ENCODE measurements at places on chromosomes 2 and 18.

DNA sequence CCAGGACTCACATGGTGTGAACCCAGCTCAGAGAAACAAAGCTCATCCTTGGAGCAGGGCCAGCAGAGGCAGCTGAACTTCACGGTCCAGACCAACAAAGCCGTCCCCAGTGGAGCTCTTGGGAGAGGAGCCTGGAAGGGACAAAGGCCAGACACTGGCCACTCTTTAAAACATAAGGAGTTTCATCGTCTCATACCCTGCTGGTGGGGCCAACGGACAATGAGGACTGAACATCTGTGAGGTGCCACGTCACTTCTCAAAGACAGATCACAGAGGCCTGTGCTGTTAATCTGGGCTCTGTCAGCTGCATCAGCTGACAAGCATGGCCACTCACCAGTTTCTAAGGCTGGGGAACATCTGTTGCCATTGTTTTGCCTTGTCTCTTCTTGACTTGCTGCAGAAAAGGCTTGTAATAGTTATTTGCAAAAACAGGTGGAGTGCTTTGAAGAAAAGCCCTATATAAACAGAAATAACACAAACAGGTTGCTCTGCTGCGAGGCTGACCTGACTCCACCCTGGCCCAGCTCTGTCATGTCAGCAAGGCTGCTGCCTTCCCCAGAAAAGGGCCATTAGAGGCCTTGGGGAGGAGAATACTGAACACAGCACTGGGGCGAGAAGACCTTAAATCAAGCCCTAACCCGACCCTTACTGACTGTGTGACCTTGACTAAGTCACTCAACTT, 68.1 kb upstream of the DAPL1 start:
- DNase-seq = peak; percentile 9

GRCh38 chr2:240926516-240927389, 20.6 kb downstream of the CROCC2 start:
- no peak for DNase-seq

- DNase-seq = no peak
Observed at GRCh38 chr2:36541891-36542595, 55.9 kb downstream of the FEZ2 start.

DNA sequence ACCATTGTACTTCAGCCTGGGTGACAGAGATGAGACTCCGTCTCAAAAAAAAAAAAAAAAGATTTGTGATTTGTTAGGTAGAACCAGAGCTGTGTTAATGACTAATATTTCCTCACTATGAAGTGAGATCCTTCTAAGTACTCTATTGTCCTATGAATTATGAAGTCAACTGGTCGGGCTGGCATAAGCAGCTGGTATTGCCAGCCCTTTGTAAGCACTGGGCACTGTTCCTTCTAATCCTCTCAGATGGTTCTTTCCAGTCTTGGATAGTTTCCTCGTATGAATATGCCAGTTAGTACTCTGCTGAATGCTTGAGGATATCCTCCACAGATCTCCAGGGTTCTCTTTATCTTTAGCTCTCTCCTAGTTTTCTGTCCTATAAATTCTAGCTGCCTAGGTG, 223.1 kb upstream of the SP5 start:
- DNase-seq = no peak

- no peak for DNase-seq
Observed at GRCh38 chr18:21857871-21858270, 117.3 kb downstream of the MIB1 start.

DNA sequence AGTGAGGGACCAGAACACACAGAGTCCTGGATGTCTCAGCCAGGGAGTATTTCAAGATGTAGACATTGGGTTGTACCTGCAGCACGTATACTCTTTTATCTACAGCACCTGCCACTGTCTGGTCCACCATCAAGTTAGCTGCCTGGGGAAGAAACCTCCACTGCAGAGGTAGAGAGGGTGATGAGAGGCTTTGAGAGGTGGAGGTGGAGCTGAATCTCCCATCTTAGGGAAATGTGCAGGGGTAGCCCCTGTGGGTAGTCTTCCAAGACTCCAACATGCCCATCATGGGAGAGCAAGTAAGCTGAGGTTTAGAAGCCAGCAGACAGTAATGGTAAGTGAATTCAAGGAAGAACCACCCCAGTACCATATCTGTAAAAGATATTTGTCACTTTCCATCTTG, 93.3 kb upstream of the CELF4 start:
- DNase-seq = no peak

- DNase-seq = no peak
Observed at GRCh38 chr2:42878581-42878980, 86.2 kb upstream of the HAAO start.

GRCh38 chr2:44167311-44167907, 1.3 kb upstream of the PPM1B start:
- DNase-seq = no peak

DNA sequence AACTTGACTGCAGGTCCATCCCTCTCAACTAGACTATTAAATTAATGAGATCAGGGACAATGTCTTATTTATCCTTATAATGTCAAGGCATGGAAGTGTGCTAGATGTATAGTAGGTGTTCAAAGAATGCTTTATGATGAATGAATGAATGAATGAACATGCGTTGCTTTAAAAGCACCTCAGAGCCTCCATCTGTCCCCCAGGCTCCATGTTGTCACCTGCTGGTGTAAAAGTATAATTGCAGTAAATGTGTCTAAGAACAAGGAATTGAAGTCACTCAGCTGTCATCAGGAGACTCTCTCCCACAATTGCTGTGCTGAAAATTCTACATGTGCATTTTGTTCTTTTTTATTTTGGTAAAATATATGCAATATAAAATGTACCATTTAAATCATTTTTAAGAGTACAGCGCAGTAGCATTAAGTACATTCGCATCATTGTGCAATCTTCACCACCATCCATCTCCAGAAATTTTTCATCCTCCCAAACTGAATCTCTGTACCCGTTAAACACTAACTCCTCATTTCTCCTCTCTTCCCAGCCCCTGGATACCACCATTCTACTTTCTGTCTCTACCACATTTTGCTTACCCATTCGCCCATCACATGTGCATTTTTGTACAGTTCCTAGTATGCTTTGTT, 52.6 kb downstream of the GNAL start:
- no peak for DNase-seq

DNA sequence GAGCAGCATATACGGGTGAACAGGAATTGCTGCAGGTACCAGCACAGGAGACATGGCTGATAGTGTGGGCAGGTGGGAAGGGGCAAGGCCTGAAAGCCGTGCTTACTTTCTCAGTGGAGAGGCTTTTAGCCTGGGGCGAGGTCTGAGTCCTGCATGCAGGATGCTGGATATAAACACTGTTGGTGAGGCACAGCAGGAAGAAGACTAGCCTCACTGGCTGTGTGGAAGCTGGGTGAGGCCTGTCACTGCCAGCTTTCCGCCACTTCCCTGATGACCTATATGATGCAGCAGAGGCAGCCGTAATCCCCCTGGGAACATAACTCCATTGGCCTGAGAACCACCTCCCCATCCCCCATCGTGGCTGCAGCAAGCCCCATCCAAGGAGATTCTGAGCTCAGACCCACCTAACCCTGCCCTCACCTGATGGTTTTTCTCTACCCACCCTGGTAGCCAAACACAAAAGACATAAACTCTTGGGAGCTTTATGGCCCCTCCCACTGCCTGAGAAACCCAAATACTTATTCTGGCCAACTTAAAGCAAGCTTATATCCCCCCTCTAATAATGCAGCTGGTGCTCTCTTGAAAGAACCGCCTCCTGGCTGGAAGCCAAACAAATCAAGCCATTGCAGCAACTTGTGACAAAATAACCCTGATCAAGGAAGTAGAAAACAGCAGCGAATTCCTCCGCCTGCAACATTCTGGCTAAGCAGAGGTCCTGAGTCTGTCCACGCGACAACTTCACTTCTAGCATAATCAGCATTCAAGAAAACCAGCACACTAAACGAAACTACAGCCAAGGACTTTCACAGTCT, 54.6 kb upstream of the DSC1 start:
- DNase-seq = no peak

- no peak for DNase-seq
Observed at GRCh38 chr18:13366131-13366530, 147.6 kb downstream of the LDLRAD4 start.

GRCh38 chr18:56327191-56327885, 311.1 kb downstream of the TXNL1 start:
- peak; percentile 80 for DNase-seq

DNA sequence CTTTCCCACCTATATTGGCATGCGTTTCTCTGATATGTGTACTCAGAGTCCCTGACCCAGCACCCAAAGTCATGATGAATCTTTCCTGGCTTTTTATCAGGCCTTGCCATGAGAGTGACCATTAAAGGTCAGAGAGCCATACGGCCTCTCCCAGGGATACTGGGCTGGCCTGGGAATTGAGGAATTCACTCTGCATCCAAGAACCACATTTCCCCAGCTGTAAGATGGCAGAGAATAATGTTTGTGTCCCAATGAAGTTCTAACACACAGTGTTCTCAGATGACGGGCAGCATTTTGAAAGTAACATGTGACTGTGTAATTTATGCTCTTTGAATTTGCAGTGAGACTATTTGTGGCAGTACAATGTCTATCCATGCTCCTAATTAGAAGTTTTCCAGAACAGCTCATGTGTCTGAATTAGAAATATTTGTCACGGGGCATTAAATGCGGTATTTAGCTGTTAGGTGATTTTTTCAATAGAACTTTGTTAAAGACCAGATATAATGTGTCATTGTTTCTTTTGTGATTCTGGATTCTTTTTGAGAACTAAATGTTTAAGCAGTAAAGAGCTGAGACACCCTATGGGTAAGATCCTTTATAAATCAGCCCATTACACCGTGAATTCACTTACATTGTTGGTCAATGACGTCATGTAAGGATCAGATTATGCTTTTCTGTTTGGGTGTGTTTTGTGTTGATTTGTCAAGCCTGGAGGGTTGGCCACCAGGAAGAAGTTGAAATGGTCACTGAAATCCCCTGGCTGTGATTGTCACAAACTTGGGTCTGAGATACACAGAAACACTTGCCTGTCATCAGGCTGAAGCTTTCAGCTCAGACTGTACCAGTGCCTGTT, 7.3 kb upstream of the SLC3A1 start:
- peak; percentile 43 for DNase-seq

DNA sequence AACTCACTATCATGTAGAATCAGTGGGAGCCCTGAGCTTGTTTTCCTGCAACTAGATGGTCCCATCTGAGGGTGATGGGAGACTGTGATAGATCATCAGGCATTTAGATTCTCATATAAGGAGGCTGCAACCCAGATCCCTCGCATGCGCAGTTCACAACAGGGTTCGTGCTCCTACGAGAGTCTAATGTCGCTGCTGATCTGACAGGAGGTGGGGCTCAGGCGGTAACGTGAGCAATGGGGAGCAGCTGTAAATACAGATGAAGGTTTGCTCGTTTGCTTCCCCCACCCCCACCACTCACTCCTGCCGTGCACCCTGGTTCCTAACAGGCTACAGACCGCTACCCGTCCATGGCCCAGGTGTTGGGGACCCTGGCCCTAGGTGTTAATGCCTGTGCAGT, 113.6 kb downstream of the RNF144A start:
- no peak for DNase-seq

- DNase-seq = peak; percentile 40
Observed at GRCh38 chr2:240567872-240568677, at the start of gene RNPEPL1. Gene RNPEPL1 (plus strand): TSS chr2:240568484. CDS start chr2:240568587, 103 bp downstream.

DNA sequence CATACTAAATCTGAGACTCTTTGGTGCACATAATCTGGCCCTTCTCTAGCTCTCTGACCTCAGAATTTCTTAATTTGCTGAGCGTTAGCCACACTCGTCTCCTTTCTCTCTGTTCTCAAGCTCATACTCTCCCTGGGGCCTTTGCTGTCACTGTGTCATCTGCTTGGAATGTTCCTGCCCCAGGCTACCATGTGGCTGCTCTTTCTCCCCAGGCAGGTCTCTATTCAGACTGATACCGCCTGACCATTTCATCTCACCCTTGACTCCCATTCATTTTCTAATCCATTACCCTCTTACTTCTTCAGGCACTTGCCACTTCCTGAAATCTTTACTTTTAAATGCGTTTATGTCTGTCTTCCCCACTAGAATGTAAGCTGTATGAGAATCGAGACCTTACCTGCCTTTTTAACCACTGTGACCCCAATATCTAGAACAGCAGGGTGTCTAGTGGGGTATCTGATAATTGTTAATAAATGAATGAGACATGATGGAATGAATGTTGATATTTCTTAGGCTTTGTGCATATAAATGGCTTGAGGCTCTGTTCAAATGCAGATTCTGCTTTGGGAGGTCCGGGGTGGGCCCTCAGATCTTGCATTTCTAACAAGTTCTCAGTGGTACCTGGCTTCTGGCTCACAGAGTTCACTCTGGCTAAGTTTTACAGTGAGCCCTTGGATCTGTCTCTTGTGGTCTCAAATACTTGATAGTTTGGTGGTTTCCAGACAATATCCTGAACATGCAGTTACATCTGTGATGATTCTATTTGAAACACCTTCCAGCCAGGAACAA, 89.9 kb upstream of the EPC2 start:
- no peak for DNase-seq

GRCh38 chr2:224968051-224968450, 74.2 kb downstream of the DOCK10 start:
- DNase-seq = no peak

DNA sequence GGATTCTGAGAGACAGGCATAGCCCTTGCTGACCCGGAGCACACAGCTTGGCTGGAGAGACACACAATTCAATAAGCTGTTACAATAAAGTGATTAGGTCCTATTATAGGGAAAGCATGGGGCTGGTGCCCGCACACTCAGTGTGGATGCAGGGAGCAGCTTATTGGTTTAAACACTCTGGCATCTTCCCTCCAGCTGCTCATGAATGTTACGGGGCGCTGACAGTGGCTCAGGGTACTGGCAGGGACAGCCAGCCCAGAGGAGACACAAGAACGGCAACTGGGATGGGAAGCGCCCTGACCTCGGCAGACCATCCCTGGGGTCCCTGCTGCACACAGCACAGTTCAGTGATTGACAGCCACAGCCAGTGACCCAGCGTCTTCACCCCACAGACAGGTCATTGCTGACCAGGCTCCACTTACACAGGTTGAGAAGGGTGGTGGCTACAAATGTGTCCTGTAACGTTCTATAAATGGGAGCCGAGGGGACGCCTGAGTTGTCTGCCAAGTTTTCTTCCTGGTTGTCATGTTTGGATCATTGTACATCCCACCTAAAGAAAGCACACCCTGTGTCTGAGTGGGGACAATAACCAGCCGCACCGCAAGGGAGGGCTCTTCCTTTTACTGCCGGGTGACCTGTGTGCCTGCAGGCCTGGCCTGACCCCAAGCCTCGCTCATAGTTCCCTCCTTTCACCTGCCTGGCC, 60.3 kb downstream of the SH3BP4 start:
- no peak for DNase-seq
